Suppressor macrophage treated with lipopolysaccharide for 1 hour (primary cell): ENCODE measurements at places on chromosomes 12 and 14.

DNA sequence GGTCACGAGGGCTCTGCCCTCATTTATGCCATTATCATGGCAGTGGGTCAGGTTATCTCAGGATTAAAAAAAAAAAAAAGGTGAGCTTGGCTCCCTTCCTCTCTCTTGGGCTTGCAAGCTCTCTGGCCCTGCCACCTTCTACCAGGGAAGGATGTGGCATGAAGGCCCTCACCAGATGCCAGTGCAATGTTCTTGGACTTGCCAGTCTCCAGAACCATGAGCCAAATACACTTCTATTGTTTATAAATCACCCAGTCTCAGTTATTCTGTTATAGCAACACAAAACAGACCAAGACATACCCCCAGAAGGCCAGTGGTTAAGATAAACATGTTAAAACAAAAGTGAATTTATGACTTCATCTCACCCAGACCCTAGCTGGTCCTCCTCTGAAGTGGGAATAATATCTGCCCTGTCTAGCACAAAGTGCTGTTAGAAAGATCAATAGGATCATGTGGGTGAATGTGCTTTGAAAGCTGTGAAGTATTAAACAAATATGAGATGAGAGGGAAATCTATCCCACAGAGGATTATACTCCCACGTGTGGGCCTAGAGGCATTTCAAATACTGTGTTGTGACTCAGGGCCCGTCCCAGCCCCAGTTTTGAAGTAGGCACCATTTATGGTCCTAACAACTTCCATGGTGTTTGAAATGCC is 88.6 kb downstream of the NINJ2 start:
- no peak for DNase-seq

DNA sequence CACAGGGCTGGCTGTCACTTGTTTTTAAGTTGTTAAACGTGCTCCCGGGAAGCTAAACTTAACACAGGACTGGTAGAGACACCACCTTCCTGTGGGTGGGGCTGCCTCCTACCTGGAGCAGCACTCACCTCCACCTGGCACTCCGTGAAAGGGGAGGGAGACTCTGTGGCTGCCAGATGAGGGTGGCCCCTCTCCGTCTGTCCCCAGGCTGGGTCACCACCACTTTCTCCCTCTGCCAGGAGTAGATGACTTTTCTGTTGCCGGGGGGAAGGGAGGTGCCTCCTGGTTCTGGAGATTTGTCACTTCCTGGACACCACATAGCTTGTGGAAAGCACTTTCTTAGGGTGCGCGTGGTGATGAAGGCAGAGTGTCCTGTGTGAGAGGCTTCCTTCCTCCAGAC is 81.3 kb downstream of the WDR20 start:
- DNase-seq = peak; percentile 33

- no peak for DNase-seq
Observed at GRCh38 chr14:99579903-99580571, 24.0 kb downstream of the CCDC85C start.

DNA sequence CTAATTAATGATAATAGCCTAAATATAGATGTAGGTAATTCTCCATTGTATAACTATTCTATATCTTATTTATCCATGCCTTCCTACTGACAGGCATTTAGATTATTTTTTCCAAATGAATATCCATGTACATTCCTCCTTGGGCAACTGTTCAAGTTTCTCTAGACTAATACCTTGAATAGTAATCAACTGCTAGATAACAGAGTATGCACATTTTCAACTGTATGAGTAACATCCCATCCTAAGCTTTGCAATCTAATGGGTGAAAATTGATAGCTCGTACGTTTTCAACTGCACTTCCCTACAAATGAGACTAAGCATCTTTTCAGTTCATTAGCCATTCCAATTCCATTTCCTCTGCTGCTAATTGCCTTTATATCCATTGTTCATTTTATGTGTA is 37.0 kb downstream of the YAF2 start:
- DNase-seq = no peak
